ENCODE measurements at places on chromosomes 5 and 9.

GRCh38 chr9:113381909-113382411 is 5.2 kb upstream of the HDHD3 start:
- DNase-seq: no peak

GRCh38 chr5:154756009-154756867 is 1.1 kb downstream of the LARP1 start:
- DNase-seq: peak; percentile 7

- DNase-seq: no peak
Observed at GRCh38 chr5:143025971-143026370, 255.8 kb downstream of the ARHGAP26 start.

DNA sequence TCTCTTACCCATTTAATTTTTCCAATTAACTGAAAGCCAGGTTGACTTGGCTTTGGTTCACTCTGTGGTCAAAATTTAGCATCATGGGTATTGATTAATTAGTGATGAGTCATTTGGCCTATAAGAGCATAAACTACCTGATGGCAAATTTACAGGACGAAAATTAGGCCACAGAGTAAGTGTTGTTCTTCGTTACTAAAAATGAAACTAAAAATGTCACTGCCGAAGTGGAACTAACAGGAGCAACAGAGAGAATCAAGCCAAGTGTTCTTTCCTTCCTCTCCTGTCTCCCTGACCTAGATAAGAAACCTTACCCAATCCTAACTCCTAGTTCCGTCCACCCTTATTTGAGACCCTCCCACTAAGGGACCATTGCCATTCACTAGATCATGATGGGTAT is 176.9 kb downstream of the RAB3C start:
- no peak for DNase-seq

GRCh38 chr5:116559673-116560164 is 14.9 kb downstream of the SEMA6A start:
- no peak for DNase-seq

GRCh38 chr5:55232985-55233928 is at the start of gene CCNO:
Gene CCNO, minus strand, starts transcription at chr5:55233608. Its CDS starts 85 bp downstream, at chr5:55233523.
- no peak for DNase-seq

DNA sequence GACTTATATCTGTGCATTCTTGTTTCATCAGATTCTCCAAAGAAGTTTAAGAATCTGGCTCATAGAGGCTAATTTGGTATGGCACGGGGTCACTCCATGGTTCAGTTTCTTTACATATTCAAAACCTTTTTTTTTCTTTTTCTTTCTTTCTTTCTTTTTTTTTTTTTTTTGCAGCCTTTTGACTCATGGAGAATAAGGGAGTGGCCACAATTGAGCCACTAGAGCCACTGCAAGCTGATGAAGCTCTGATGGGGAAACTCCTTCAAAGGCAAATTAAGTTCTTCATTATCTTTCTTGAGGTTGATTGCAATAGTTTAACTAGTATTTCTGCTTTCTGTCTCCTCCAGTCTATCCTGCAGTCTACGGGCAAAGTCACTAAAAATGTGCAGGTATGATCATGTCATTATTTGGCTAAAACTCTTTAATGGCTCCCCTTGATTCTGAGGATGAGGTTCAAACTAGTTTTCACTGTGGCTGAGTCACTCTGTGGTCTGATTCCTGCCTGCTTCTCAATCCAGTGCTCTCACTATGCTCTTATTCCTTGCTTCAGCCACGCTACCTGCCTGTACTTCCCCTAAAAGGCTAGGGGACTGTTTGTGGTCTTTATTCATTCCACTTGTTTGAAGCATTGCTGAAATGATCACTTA is 93.5 kb upstream of the RIOK2 start:
- DNase-seq: no peak

DNA sequence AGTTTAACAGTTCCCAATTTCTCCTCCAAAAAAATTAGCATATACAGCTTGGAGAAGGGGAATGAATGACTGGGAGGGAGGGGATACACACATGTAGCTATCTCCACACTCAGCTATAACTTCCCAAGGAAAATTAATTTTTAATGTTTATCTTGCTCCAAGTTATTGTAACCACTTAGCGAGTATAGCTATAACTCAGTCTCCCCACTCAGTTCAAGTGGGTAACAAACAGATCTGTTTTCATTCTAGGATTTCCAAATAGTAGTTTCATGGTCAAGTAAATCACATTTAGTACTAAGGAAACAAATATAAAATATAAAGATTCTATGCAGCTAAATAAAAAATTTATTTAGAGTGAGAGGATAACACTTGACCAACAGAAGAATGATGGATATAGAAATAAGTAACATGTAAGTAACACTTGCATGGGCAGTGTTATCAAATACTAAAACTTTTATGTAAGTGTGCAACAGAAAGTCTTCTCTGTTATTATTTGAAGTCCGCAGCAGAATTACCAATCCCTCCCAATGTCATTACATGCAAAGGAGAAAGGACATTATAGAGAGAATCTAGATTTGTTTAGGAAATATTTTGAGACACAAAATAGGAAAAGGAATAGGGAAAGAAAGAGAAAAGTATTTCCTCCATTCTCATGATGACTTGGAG is 10.2 kb upstream of the NFIB start:
- DNase-seq: no peak

DNA sequence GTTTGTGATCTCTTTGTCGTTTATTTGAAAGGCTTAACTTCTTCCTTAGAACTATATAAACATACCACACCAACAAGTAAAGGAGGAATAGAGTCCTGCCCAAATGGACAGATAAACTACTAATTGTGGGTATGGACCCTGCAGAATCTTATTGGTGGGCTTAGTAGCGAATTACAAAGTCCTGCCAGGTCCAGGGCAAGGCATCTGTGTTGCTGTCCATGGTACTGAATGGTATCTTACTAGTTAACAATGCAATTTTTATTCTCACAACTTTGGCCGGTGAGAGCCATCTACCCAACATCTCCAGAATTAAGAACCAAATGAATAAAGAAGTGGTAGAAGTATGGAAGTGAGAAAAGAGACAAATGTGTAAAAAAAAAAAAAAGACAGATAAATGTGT is 1782.4 kb upstream of the WWC1 start:
- DNase-seq: no peak

GRCh38 chr5:78500871-78501270 is 140.5 kb downstream of the SCAMP1 start:
- DNase-seq: no peak

DNA sequence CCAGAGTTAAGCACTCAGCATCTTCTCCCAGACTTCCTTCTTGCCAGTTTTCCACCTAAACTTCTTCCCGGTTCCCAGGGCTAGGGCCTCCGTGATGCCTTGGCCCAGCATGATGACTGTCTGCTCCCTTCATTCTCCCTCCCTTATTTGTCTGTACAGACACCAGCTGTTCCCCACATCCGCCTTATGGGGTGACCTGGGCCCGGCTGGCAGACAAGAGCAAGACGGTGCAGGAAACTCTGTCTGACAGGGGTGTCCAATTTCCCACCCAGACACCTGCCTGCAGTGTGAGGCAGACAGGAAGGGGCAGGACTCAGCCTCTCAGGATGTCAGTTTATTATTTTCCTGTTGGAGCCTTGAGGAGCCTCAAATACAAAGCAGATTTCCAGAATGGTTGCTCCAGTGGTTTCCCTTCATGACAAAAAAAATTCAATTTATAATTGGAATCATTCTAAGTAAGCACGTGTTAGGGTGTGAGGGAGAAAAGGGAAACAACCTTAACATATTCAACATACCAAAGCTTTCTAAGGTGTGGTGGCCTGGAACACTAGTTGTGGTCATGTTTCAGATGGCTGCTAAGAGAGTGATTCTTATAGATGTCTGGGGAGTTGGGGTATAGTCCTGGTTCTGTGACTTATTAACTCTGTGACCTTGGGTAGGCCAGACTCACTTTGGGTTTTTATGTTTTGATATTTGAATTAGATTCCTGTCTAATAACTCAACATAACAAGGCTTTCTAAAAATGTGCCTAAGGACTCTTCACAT is 234.5 kb downstream of the PAPPA start:
- DNase-seq: no peak

- DNase-seq: no peak
Observed at GRCh38 chr5:93807846-93808245, 66.4 kb upstream of the POU5F2 start.

GRCh38 chr5:88389338-88390095 is 120.9 kb upstream of the TMEM161B start:
- DNase-seq: no peak
